ENCODE measurements at places on chromosomes 6 and 20.
A peak's percentile ranks its signal among the peaks of the same experiment; 100 is the strongest.

GRCh38 chr6:35166520-35166919, 25.4 kb upstream of the TCP11 start:
- peak; percentile 23 for DNase-seq

GRCh38 chr20:25223179-25223661, 24.7 kb upstream of the PYGB start:
- peak; percentile 98 for DNase-seq

DNA sequence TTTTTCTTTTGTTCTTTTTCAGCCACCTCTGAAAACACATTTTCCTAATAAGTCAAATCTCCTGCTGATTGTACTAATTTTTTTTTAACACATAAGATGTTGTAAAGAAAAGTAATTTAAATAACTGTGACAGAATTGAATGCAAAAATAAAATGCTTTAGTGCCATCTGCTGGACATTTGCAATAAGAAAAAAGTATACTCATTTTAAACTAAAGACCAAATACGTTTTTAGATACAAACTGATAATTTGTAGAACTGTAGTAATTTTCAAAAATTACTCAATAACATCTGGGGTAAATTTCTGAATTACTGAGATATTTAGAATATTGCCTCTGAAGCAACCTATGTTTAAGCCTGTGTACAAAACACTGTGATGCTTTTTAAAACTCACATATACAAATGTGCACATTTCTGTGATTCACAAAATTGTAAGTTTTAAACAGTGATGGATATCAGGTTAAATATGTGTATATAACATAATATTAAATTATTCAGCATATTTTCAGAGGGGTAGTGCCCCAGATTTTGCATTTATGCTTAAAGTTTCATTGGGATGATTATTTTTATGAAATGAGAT, 198.7 kb downstream of the RIMS1 start:
- DNase-seq, result no peak

DNA sequence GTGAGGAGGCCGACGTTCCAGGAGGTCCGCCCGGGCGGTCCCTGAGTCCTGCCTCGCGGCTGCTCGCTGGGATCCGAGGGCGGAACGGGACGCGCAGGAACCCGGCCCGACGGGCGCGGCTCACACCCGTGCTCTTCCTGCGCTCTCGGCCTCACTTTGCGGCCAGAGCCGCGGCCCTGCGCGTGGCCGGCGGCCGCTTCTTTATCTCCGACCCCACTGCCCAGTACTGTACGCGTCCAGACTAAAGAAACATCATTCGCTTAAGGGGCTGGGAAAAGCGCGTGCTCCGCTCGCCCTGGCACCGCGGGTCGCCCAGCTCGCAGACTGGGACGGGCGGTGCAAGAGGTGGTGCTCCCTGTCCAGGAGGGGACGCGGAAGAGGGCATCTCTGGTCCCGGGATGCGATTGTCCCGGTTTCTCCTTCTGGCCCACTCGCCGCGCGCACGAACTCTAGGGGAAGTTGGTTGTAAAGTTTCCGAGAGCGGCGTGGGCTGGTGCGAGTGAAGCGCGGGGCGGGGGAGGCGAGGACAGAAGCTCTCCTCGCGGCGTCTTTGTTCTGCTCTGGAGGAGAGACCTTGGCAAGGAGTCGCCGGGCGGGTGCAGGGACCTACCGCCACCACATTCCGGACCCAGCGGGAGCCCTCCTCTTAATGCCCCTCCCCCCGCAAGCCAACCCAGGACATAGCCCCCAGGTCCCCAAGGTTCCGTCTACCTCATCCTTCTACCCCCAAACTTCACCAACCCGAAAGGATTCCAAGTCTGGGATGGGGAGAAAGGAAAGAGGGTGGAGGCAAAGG, 71.0 kb downstream of the SOX4 start:
- DNase-seq, result peak; percentile 84

DNA sequence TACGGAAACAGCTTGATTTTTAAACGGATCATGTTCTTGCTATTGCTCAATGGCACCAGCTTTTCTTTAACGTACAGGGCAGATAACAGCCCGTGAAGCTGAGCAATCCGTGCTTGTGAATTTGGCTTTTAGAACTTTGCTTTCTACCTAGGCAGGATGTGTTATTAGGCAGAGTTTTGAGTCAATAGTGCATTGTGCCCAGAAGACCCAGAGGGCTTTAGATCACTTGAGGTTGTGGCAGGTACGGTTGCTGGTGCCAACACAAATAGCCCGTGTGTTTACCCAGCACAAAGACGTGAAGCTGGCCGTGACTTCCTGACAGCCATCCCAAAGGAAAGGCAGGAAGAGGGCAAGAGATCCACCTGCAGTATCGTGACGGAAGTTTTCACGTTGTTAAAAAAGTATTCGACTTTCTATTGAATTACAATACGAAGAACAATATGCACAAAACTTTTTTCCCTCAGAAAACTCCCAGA, 117.4 kb upstream of the FRMD1 start:
- DNase-seq, result no peak

- DNase-seq, result no peak
Observed at GRCh38 chr6:106257195-106257594, 68.4 kb downstream of the ATG5 start.

DNA sequence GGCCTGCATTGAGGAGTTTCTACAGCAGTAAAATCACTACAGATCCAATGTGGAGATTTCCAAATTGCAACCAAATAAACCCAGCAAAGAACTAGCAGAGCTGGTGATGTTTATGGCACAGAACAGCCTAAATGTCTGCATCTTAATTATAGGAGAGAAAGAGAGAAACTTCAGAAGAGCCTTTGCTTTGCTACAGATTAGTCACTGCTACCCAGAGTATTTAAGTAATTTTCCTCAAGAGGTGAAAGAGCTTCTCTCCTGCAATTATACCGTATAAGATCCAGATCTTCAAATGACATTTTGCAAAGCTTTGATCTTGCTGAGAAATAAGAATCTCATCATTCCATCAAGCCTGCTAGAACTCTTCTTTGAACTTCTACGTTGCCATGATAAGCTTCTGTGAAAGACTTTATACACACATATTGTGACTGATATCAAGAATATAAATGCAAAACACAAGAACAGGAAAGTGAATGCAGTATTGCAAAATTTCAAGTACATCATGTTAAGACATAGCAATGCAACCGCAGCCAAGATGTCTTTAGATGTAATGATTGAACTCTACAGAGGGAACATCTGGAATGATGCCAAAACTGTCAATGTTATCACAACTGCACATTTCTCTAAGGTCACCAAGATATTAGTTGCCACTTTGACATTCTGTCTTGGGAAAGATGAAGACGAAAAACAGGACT, 48.0 kb downstream of the MKKS start:
- DNase-seq, result no peak

GRCh38 chr6:7172649-7173048, 64.9 kb downstream of the RREB1 start:
- DNase-seq, result no peak

- DNase-seq, result peak; percentile 58
Observed at GRCh38 chr20:7980332-7981046, 39.1 kb downstream of the TMX4 start.

DNA sequence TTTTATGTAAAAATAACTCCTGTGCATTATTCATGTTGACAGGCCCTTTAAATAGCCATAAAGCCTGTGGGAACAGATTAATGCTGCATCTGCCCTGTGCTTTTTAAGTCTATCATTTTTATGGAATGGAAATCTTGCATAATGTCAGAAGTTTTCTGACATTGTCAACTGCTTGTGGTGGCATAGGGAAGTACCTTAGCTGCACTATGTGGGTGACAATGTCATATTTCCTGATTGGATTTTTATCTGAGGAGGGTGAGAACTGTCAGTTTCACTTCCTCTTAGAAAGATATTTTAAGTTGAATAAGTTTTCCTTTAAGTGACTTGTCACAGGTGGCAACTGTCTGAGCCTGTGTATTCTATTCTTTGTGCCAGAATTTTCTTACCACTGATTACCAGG, 267.9 kb downstream of the PLCB1 start:
- DNase-seq, result no peak

DNA sequence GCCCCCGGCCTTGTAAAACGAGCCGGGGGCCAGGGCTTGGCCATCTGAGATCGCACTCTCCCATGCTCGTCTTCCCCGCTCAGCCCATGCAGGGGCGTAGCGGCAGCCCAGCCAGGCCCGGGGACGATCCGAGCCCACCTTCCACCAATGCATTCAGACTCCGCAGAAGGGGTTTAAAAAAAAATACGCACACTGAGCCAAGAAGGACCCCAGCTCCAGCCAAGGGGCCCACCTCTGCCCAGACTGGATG, 320 bp downstream of the GSTA4 start:
- DNase-seq, result no peak

DNA sequence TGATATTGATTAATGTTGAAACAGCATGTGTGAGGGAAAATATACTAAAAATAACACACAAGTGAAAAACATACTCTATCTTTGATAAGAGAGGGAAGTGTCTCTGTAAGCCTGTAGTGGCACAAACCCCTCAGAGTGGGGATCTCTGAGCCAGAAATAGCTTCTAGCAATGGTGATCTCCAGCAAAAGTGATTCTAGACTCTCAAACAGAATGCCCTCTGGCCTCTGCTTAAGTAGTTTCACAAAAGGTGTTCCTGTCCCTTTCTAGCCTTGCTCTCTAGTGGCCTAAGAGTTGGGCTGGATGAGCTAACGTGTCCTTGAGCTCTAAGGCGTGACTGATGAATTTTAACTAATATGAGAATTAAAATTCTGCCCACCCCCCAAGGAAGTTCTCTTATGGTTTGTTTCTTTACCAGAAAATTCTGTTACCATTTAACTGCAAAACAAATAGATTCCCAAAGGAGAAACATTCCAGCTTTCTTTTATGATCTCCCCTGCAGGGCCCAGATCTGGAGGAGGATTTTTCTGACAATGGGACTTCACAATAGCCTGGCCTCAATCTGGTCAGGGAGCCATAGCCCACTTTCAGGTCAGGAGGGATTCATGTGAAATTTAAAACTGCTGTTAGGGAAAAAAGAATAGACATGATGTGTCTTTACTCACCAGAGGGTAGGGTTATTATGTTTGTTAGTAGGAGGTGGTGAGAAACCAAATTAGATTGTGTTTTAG, 182.5 kb upstream of the LAMP5 start:
- DNase-seq, result no peak

GRCh38 chr6:33183071-33183683, 9.1 kb downstream of the COL11A2 start:
- no peak for DNase-seq

DNA sequence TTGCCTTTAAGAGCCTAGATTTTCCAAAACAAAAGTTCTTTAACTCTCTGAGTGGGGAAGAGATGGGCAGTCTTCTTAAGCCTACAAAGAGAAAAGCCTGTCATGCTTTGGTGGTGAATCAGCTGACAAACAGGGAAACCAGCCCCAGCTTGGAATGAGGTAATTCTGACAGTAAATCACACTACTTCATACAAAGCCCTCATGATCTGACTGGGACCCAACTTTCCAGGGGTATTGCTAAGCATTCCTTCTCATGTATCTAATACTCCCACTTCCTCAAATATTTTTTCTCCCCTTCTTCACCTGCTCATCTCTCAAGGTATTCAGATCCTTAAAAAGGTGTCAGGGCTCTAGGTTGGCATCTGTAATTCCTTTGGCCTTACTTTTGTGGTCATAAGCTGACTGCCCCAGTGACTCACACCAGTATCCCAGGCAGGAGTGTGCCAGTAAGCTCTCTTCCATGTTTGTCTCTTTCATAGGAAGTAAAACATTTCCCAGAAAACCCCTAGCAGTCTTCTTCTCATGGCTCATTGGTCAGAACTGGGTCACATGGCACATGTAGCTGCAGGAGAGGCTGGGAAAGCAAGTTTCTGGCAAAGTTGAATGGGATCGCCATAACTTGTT, 15.0 kb upstream of the TBC1D22B start:
- DNase-seq, result peak; percentile 92

DNA sequence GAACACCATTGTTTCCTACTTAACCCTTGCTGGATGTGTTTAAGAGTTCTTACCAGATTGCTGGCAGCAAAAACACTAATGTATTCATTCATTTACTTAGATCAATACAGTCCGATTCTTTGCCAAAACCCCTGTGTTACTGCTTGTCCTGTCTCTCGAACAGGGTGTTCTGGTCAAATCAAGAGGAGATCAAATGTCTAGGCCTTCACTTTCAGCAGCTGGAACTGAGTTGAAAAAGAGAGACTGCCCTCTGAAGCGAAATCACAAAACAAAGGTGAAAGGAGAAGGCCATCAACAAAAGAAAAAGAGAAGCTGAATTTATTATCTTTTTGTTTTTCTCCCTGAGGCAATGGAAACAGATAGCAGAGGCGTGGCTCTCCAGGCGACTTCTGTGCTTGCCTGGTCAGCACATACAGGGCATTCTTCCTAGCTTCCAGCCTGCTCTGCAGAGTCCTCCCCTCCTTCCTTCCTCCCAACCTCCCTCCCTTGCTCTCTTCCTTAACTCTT, 44.1 kb upstream of the GCM1 start:
- DNase-seq, result peak; percentile 83

- no peak for DNase-seq
Observed at GRCh38 chr6:79762370-79762769, 131.2 kb downstream of the SH3BGRL2 start.

DNA sequence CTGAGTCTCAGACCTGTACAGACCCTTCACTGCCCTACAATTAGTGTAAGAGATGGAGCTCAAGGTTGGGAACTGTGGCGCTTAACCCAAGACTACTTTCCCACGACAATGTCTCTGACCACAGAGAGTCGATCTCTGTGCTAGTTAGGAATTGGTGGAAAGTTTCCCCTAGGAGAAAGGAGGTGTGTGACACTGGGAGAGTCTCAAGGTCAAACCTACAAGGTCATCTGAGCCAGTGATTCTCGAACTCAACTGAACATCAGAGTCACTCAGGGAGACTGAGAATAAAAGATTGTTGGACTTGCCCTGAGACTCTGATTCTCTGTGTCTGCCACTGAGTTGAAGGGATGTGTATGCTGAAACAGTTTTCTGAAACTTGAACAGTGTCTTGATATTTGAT, 9.7 kb upstream of the AFDN start:
- no peak for DNase-seq

DNA sequence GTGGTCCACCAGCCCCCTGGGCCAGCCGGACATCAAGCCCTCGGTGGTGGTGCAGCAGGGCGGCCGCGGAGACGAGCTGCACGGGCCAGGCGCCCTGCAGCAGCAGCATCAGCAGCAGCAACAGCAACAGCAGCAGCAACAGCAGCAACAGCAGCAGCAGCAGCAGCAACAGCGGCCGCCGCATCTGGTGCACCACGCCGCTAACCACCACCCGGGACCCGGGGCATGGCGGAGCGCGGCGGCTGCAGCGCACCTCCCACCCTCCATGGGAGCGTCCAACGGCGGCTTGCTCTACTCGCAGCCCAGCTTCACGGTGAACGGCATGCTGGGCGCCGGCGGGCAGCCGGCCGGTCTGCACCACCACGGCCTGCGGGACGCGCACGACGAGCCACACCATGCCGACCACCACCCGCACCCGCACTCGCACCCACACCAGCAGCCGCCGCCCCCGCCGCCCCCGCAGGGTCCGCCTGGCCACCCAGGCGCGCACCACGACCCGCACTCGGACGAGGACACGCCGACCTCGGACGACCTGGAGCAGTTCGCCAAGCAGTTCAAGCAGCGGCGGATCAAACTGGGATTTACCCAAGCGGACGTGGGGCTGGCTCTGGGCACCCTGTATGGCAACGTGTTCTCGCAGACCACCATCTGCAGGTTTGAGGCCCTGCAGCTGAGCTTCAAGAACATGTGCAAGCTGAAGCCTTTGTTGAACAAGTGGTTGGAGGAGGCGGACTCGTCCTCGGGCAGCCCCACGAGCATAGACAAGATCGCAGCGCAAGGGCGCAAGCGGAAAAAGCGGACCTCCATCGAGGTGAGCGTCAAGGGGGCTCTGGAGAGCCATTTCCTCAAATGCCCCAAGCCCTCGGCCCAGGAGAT, 1.0 kb downstream of the POU3F2 start:
- peak; percentile 65 for DNase-seq

- DNase-seq, result peak; percentile 66
Observed at GRCh38 chr20:62143957-62144825, 622 bp downstream of the SS18L1 start.

All from islet precursor cell (in vitro differentiated cells).